Cerebellum (tissue), 4 donors: ENCODE measurements at places on chromosomes 1 and 21. TPM values are rescaled to one million over a fixed set of nuclear protein-coding genes. Genes with fewer than 3 reads are reported as not detected.

GRCh38 chr1:23588749-23589548 is 29.6 kb upstream of the ID3 start:
- no peak for DNase-seq

- no peak for DNase-seq
Observed at GRCh38 chr1:38337711-38338110, 291.1 kb upstream of the POU3F1 start.

GRCh38 chr1:96596226-96596922 is 125.2 kb upstream of the PTBP2 start:
- no peak for DNase-seq

The PROK1 gene
- not detected for total RNA-seq

DNA sequence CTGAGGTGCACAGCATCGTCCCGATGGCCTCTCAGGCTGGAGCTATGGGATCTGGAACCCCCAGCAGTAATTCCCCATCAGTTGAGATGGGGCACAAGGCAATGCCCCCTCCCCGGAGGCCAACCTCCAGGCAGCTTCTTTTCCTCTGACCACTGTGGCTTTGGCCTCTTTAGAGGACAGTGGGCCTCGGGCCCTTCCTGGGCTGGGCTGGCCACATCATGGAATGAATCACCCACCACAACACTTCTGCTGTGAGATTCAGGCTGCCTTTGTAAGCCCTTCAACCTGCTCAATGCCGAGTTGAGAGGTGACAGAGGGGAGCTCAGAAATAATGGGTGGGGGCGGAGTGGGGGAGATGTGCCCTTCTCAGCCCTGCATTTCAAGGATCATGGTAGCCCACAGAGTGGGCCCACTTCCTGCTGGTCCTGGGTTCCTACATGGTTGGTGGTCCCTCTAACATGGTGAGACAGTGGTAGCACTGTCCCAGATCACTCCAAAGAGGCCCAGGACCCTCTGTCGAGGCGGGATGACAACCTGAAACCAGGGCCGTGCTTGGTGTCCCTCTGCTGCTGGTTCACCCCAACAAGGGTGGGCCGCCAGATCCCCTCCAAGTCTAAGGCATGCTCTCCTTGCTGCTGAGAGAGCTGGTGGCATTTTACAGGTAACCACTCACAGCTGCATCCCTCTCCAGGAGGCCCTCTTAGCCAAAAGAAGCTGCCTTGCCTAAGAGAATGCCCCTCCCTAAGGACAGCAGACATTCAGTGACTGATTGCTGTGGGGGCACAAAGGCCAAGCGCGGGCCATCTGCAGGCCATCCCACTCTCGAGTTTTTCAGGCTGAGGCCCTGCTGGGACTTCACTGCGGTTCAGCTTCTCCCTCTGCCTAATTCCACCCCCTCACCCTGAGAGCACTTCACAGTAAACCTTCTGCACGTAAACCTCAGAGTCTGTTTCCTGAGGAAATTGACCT is 29.7 kb upstream of the EVA1B start:
- DNase-seq = no peak

The SLC44A3 gene
- total RNA-seq = 3.0 TPM

DNA sequence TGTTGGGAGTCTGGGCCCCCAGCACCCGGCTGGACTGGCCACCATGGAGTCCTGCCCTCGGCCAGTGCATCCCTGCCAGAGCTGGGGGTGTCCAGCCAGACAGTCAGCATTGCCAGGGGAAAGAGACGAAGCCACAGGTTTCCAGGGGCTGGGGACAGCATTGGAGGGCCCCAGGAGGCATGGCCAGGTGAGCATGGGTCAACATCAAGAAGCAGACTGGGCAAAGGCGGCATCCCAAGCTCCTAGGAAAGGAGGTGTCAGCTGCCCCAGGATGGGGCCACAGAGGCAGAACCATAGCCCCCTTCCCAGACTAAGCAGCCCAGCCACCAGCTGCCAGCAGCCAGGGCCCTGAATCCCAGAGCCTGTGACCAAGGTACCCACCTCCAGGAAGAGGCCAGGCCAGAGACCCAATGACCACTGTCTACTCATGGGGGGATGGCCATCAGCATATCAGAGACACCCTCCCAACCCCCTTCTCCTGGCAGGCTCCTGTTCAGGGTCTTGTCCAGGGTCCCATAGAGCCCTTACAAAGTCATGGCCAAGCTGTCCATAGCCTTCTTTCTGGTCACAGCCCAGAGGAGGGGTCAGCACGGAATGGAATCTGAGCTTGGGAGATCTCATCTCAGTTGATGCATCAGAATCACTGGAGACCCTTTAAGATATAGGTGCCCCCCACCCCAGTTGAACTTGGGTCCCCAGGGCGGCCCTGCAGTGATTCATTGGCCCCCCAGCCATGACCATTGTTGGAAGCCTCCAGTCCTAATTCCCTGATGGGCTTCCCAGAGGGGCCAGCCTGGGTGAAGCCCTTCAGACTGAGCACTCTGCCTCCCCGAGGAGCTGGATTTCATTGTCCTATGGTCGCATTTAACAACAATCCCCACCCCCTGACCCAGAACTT is 32.5 kb downstream of the WNT3A start:
- DNase-seq = no peak

DNA sequence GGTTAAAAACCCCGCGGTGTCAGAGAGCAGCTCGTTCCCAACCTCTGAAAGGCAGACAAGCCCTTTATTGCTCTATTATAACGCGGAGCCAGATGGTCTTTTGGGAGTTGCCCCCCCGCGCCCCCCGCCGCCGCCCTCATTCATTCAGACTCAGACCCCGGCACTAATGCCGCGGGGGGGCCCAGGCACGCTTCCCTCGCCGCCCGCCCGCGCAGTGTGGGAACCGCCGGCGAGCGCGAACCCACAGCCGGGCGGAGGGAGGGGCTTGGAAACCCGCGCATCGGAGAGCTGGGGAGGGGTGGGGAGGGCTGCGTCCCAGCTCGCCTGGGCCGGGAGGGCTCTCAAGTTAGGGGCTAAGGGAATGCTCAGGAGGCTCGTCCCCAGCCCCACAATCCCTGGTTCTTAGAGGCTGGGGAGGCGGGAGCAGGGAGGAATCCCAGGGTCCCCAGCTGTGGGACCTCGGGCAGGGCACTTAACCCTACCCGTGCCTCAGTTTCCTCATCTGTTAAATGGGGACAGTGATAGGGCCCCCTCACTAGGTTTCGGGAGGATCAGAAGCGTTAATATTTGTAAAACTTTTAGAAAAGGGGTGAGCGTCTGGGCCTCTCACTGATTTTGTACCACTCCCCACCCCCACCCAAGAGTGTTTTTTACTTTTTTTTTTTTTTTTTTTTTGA is 10.9 kb upstream of the HES5 start:
- DNase-seq = no peak

The LIPI gene
- total RNA-seq = not detected

The NFASC gene
- total RNA-seq = 61.4 TPM

The CYP4A22 gene
- 0.27 TPM for total RNA-seq

The MCOLN3 gene
- 0.64 TPM for total RNA-seq

The RGL1 gene
- total RNA-seq = 27.2 TPM

- DNase-seq = no peak
Observed at GRCh38 chr21:20902511-20902910, 95.7 kb upstream of the NCAM2 start.

GRCh38 chr21:36790616-36791015 is 91.7 kb downstream of the SIM2 start:
- DNase-seq = peak; percentile 70

- DNase-seq = no peak
Observed at GRCh38 chr1:81582467-81582986, 218.2 kb upstream of the ADGRL2 start.

The RCAN3 gene
- total RNA-seq = 24.1 TPM

DNA sequence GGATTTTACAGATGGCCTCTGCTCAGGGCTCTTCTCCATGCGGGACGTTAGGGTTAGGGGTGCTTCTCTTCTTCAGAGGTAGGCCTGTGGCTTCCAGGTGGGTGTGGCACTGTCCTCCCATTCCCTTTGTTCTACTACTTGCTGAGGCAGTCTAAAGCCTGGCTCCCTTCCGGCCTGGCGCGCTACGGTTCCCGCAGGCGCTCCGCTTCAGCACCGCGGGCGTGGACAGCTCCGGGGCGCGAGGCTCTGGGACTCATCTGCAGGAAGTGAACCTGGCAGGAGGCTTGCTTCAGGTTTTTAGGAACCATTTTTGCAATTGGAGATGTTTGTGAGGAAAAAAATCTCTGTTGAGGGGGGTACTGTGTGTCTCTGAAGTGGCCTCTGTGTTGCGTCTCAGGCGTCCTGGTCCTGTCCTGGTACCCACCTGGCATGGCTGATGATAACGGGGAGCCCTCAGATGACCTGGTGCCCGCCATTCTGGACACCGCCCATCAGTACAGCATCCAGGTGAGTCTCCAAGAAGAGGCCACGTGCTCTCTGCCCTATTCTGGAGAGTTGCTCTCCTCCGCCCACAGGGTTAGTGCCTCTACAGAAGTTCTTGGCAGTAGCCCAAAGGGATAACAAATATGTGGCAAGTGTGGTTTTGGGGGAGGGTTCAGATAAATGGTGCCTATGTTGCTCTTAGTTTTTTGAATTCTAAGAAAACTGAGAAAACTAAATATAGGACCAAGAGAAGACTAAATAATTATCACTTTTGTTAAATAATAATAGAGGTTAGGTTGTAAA is 1.9 kb downstream of the MANEAL start:
- DNase-seq = no peak

DNA sequence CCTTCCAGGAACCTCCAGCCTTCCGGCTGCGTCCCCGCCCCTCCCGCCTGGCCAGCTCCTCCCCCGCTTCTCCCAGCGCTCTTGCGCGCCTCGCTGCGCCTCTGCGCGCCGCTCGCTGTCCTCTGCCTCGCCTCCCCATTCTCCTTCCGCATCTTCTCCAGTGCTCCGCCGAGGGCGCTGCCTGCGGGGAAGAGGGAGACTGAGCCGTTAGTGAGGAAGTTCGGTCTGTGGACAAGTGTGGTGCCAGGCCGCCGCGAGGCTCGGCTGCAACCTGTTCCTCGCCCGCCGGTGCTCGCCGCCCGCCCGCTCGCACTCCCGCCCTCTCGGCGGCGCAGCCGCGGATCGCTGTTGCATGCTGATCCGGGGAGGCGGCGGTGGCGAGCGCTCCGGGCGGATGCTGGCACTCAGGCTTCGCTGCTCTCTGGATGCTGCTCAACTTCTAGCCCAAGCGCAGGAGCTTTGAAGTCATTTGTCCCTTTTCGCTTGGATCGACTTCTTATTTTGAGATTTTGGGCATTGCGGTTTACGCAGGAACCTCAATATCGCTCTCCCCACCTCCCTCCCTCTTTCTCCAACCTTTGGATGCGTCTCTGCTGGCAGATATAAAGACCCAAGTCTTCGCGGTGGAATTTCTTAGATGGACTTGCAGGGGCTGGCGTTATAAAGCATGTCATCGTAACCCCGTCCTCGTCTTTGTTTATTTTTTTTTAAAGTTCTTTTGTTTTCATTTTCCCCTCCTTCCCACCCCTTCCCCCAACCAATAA is 614 bp upstream of the CACNA1E start:
- DNase-seq = peak; percentile 85

The STYXL2 gene
- total RNA-seq = 0.36 TPM

DNA sequence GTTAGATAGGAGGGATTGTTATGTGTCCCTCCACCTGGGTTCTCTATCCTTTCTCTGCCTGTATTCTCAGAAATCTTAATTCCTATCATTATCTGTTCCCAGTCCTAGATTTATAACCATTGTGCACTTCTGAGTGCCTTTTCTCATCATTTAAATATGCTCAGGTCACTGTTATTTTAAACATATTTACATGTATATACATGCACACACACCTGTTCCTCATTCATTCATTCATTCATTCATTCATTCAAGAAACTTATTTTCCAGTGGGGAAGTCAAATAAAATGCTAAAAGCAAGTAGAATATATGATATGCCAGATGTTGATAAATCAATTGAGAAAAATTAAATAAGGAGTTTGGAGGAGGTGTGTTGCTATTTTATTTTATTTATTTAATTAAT is 110.3 kb downstream of the NEK7 start:
- DNase-seq = no peak

The CFAP74 gene
- total RNA-seq = 0.36 TPM

GRCh38 chr1:113429461-113430153 is 39.3 kb downstream of the MAGI3 start:
- DNase-seq = no peak

DNA sequence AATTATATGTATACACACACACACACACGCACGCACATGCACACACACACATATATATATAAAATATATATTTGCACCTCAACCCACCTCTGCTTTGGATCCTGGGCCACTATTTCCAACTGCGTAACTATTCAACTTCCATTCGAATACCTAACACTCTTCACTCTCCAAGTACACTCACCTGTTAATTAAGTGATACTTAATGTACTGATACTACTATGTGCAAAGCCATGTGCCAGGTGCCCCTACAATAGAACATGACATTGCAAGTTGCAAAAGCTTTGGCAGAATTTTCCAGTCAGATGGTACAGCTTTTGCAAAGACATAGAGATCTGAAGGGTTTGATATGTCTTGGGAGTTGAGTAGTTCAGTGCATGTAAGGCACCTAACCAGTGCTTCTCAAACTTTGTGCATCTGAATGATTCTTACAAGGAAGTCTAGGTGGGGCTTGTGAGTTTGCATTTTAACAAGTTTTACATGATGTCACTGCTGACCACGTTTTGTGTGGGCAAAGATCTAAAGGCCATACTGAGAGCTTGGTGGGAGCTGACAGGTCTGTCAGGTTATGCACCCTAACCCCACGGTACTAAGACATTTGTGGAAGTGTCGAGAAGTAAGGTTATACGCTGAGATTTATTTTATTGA is 7.2 kb downstream of the CXADR start:
- DNase-seq = no peak

GRCh38 chr1:54394104-54394503 is 12.1 kb downstream of the SSBP3 start:
- no peak for DNase-seq

- no peak for DNase-seq
Observed at GRCh38 chr1:114302821-114303220, 149.2 kb upstream of the SYT6 start.

GRCh38 chr1:62989497-62989896 is 205.6 kb downstream of the ATG4C start:
- DNase-seq = no peak

- DNase-seq = no peak
Observed at GRCh38 chr21:29145354-29145782, 14.9 kb downstream of the MAP3K7CL start.

DNA sequence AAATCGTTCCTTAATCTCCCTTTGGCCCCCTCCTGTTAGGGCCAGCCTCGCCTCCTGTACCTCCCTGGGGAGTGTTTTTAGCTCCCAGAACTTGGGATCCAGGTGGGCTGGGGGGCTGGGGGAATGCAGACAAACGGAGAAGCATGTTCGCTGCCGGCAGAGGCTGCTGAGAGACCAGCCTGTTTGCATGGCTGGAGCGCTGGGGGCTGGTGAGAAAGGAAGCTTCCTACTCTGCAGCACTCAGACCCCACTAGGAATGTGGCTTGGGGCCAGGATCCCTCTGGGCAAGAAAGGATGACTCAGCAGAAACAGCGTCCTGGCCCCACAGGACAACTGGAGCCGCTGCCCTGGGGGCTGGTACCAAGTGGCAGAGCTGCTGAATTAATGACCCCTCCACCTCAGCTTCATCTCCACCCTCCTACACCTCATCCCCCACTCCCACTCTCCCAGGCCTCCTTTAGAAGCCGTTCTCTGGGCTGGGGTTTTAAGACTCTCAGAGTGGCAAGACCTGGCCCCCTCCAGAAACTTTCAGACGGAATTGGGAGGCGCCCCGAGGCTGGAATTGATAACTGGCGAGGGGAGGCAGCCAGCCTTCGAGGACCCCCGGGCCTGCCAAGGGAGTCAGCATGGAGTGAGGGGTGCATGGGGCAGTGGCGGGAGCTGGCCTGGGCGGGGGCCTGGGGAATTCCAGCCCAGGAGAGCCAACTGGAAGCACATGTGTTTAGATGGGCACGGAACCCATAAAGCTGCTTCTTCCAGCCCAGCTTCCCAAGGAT is 28.5 kb upstream of the EPS8L3 start:
- peak; percentile 51 for DNase-seq

GRCh38 chr1:161121834-161122233 is 3.9 kb downstream of the NIT1 start:
- no peak for DNase-seq

- DNase-seq = no peak
Observed at GRCh38 chr1:71233645-71234044, 152.8 kb upstream of the ZRANB2 start.
